ENCODE measurements at places on chromosomes 12 and 14. TPM values are rescaled to one million over a fixed set of nuclear protein-coding genes. Genes with fewer than 3 reads are reported as not detected.

The IGF1 gene
- 6.0 TPM for total RNA-seq

DNA sequence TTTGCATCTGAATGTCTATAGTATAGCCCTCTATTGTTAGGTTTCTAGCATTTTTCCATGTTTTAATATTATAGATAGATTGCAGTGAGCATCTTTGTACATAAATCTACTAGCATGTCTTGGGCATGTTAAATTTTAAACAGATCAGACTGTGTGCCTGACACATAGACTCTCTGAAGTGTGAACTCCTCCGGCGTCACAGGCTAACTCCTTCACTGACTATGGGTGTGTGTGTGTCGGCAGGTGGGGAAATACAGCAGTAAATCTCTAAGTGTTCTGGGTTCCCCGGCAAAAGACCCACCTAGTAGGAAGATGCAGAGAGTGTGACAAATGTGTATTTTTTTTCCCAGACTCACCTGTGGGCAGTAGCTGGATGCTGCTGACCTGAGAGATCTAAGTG, 2.3 kb downstream of the VWF start:
- H3K27me3 ChIP-seq, result no peaks in the 10 kb centered on the region
- peak overlapping the region; percentile 43 for H3K4me3 ChIP-seq
- peak overlapping the region; percentile 80 for H3K27ac ChIP-seq
- H3K4me1 ChIP-seq, result no peaks in the 10 kb centered on the region
- H3K36me3 ChIP-seq, result no peaks in the 10 kb centered on the region

DNA sequence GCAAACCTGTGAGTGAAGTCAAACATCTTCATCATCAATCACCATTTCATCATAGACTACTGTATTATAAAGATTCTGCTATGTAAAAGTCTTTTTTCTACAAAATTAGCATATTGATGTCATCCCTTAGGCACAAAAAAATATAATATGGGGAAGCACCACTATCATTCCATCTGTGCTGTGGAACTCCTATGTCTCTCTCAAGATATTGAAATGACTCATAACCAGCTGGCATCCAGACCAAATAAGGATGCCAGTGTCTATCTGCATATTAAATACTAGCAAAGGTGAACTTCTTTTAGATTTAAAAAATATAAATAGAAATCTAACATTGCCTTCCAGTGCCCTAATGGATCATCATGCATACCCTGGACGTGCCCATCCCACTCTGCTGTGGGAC, 17.9 kb upstream of the DCAF5 start:
- no peaks in the 10 kb centered on the region for H3K4me1 ChIP-seq
- H3K27ac ChIP-seq, result no peak overlapping the region
- H3K4me3 ChIP-seq, result no peak overlapping the region
- no peak for DNase-seq

DNA sequence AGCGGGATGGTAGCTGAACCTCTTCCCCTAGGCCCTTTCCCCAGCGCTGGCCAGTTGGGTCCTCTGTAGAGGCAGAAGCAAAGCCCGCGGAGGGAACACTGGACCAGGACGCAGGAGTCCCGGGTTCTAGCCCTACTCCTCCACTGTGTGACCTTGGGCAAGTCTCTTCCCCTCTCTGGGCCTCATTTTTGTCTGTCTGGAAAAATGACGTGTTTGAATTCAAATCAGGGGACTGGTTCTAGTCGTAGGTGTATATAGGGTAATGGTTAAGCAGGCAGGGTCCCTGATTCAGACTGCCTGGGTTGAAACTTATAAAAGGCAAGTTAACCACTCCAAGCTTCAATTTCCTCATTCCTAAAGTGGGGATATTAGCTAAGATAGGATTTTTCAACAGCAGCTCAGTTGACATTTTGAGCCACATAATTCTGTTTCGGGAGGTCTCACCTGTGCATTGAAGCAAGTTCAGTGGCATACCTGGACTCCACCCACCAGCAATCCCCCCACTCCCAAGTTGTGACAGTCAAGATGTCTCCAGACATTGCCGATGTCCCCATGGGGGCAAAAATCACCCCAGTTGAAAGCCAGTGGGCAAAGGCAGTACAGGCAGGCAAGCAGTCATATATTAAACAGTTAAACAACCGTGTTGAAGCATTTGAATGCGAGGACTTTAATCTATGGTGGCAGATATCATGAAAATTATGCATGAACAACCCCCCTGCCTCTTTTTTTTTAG, 899 bp downstream of the TPCN1 start:
- peak overlapping the region; percentile 96 for H3K27ac ChIP-seq
- H3K36me3 ChIP-seq, result peaks cover 6% of the 10 kb centered on the region
- H3K27me3 ChIP-seq, result no peaks in the 10 kb centered on the region
- peak overlapping the region; percentile 86 for H3K4me3 ChIP-seq

GRCh38 chr12:54337280-54337842, 12.4 kb downstream of the COPZ1 start:
- H3K27ac ChIP-seq, result no peak overlapping the region
- no peak for DNase-seq

GRCh38 chr14:100147181-100147631, 12.2 kb downstream of the DEGS2 start:
- peak; percentile 80 for DNase-seq
- H3K27ac ChIP-seq, result no peak overlapping the region
- no peaks in the 10 kb centered on the region for H3K27me3 ChIP-seq
- no peak overlapping the region for H3K4me3 ChIP-seq

GRCh38 chr14:62179367-62180018, 417.3 kb downstream of the SNAPC1 start:
- no peak overlapping the region for H3K4me3 ChIP-seq
- H3K27me3 ChIP-seq, result peaks cover 6% of the 10 kb centered on the region
- H3K27ac ChIP-seq, result no peak overlapping the region
- no peaks in the 10 kb centered on the region for H3K4me1 ChIP-seq

The OSGEP gene
- total RNA-seq, result 33.8 TPM

GRCh38 chr14:77988096-77988870, 181.9 kb upstream of the NRXN3 start:
- H3K4me3 ChIP-seq, result no peak overlapping the region
- no peak overlapping the region for H3K27ac ChIP-seq
- H3K27me3 ChIP-seq, result no peaks in the 10 kb centered on the region
- DNase-seq, result no peak
- H3K4me1 ChIP-seq, result no peaks in the 10 kb centered on the region
- H3K36me3 ChIP-seq, result no peaks in the 10 kb centered on the region
